Activated CD4-positive, CD25-positive, alpha-beta regulatory T cell treated with anti-CD3 and anti-CD28 coated beads, Interleukin-2, amount 50 U/mL, for 72 hours (primary cell): ENCODE measurements at places on chromosomes 2 and 18.

DNA sequence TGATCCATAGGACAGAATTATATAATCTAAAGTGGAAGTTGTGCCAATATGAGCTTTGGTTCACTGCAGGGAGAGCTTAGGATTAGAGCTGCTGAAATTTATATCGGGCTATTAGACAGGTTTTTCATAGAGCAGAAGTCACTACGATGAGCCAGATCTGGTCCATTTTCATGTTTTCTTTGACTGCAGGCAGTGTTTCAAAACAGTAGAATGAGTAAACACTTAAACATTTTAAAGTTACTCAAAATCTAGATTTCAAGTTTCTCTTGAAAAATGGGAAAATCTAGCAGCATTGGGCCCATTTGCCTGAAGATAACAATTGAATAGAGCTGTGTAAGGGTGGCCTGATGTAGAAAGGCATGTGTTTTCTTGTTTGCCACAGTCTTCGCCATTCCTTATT lies 14.5 kb upstream of the ADAM23 start:
- DNase-seq = no peak

GRCh38 chr2:235551965-235552364 lies 58.1 kb downstream of the AGAP1 start:
- DNase-seq = no peak

- DNase-seq = no peak
These were observed 389.3 kb downstream of the IRS1 start for GRCh38 chr2:226410247-226410835.

DNA sequence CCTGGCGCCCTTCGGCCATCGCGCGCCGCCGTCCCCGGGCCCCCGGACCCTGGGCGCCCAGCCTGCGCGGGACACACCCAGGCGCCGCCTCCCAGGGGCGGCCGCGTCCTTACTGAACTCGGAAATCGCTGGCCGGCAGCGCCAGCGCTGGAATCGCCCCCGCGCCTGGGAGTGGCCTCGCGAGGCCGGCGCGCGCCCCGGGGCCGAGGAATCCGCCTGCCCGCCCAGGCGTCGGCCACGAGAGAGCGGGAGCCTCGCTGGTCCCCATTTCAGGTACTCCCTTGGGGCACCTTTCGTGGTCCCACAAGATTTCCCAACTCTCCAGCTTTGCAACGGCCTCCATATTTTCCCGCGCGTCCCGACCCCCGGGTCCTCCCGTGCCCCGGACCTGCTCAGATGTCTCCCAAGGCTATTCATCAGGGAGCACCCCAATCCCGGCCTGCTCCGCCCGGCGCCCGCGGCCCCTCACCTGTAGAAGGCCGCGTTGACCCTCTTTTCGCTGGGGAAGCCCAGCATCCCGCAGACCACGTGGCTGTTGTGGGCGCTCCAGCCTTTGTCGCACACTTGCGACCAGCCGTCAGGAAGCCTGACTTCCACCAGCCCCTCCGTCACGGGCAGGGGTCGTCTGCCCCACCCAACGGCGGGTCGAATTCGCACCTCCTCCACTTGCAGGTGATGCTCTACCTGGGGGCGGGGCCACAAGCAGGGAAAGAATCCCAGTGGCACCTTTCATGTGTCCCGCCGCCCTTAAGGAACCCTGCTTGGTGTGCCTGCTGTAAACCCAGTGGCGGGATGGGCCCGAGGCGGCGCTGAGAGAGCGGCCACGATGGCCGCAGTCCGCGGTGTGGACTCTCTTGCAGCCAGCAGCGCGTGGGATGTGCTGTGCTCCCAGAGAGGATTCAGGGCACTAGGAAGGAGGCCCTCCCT lies 4.6 kb downstream of the LOXL3 start:
- DNase-seq = no peak

- no peak for DNase-seq
These were observed 135.1 kb upstream of the GATA6 start for GRCh38 chr18:22034276-22034675.

DNA sequence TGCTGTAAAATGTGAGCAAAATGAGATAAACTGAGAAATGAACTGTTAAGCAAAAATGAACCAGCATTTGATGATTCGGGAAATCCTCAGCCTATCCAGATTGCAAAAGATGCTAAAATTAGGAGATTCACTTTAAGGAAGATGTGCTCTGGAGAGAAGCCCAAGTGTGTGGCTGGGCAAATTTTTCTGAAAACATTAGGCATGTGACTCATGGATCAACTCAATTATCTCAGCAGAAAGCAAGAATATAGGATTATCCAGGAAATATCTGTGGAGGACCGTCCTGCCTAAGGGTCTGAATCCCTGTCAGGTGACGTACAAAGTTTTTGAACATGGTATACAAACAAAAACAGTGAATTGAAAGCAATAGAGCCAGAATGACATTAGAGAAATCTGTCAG lies 1268.3 kb upstream of the TMEFF2 start:
- no peak for DNase-seq

GRCh38 chr2:154143105-154143504 lies 271.4 kb downstream of the GALNT13 start:
- DNase-seq = no peak

DNA sequence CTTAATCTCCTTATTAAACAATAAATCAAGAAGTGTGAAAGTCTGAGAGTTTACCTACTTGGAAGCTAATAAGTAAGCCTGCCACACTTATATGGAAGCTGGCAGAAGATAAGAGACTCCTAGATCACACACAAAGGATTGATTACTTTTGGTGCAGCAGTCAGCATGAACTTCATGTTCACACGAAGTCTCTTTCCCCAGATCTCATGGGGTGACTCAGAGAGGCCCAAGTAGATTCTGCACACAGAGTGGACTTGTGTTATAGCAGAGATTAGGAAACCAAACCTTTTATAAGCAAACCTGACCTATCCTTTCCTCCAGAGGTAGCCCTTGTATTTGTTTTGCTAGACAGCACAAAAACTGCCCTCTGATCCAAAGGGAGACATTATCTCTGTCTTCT lies 9.9 kb upstream of the GAREM1 start:
- DNase-seq = no peak

- no peak for DNase-seq
These were observed 27.4 kb downstream of the ITSN2 start for GRCh38 chr2:24332791-24333540.

DNA sequence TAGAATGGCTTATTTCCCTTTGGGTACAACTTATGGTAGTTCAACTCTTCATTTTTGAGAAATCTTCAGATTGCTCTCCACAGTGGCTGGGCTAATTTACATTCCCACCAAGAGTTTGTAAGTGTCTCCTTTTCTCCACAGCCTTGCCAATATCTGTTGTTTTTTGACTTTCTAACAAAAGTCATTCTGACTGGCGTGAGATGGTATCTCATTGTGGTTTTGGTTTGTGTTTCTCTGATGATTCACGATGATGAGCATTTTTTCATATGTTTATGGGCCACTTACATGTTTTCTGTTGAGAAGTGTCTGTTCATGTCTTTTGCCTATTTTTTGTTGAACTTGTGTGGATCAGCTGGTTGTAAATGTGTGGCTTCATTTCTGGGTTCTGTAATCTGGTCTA lies 871.0 kb downstream of the EPHA4 start:
- DNase-seq = no peak

DNA sequence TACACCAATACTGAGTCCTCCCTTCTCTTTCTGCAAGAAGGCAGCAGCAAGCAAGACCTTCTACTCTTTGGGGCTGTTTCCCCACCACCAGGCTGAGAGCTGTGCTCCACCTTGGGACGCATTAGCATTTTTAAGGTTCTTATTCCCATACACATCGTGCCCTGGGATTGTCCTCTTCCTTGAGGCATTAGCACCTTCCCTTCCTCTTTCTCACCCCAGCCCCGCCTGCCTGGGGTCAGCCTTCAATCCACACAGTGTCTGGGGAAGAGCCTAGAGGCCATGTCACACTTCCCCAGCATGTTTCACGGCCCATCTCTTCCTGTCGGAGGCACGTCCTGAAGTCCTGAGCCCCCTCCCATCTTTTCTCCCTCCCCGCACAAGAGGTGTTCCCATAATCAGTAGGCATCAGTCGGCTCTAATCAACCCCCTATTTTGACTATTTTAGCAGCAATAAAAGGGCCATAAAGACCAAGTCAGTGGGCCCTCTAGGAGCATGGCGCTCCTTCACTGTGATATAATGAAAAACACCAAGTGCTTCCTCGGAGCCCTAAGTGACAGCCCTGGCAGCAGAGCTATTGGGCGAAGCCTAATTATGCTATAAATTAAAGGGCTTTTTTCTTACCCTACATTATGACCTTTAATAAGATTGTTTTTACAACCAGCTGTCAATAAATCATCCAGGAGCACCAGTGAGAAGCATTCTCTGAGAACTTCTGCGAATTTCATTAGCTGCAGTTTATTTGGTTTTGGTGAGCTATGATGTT lies 55.0 kb upstream of the PKDCC start:
- DNase-seq = no peak

DNA sequence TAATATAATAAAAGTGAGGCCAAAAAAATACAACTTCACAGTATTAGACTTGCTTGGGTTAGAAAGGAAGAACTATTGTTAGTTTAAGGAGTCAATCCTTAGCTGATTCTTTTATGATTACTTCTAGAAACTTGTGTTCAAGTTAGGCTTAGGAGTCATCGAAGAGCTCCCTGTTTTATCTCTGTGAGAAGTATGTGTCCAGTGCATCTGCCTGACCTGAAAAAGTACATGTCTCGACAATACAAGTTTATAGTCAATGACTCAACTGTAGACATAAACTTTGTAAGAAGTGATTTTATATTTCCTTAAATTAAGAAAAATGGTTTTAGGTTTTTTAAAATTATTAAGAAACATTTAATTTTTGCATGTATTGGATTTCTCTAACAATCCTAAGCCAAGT lies 571.2 kb downstream of the ZEB2 start:
- DNase-seq = no peak

- DNase-seq = no peak
These were observed 32.3 kb downstream of the SLC9A4 start for GRCh38 chr2:102505290-102505689.

- DNase-seq = no peak
These were observed 266.7 kb downstream of the SH3BP4 start for GRCh38 chr2:235218486-235218907.

GRCh38 chr2:39734445-39734844 lies 44.6 kb downstream of the THUMPD2 start:
- no peak for DNase-seq

GRCh38 chr2:166297951-166298350 lies 77.8 kb downstream of the SCN9A start:
- DNase-seq = no peak

GRCh38 chr2:159103411-159103810 lies 135.0 kb downstream of the TANC1 start:
- DNase-seq = no peak

- DNase-seq = no peak
These were observed 96.8 kb upstream of the CDC42EP3 start for GRCh38 chr2:37767959-37768925.

DNA sequence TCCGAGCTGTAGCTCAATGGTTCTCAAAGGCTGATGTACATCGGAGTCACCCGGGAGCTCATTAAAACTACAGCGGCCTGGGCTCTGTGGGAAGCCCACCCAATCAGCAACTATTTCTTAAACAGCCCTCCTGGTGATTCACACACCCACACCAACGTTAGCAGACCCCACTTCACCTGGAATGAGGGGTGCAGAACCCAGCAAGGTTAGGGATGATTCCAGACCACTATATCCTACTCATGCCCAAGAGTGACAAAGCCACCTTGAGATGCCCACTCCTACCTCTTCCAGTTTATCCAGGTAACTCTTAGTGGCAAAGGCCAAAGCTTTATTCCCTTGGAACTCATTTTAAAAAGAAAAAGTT lies 149.7 kb downstream of the RHBDD1 start:
- DNase-seq = no peak

DNA sequence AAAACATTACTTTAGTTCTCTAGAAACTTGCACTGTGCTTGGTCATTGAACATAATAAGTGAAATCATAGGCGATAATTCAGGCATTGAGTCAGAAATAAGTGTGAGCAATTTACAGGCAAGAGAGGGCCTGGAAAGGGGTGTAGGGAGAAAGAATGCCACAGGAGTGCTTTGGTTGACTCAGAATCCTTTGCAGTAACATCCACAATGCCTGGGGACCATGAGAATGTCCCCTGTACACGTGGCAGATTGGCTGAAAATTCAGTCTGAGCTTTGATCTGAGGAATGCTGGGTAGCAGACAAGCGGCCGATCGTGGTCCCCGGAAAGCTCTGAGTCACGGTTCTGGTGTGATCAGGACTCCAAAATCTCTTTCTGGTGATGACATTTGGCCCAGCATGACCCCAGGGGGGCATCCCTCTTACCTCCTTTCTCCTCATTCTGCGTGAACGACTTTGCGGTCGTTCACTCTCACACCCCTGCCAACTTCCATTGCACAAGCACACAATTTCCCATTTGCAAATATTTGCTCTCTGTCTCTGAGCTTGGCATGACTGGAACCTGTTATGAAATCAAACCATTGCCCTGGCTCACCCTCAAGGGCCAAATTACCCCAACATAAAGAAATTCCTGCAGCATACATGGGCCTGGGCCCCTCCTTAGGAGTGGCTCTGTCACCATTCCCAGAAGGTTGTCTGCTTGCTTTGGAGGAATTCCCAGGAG lies 305.0 kb upstream of the EPAS1 start:
- no peak for DNase-seq

GRCh38 chr2:111923276-111923804 lies 24.9 kb downstream of the MERTK start:
- DNase-seq = no peak

- DNase-seq = no peak
These were observed 185.9 kb upstream of the FOSL2 start for GRCh38 chr2:28206762-28207161.

DNA sequence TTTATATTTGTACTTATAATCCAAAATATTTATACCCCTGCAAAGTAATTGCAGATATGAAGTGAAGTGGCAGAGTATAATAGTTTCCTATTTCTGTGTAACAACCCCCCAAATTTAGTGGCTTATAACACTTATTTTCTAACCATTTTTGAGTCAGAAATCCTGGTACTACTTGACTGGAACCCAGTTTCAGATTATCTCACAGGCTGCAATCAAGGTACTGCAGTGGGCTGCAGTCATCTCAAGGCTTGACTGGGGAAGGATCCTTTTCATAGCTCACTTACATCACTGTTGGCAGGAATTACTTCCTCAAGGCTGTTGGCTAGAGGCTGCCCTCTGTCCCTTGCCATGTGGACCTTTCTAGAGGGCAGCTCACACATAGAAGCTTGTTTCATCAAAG lies 558.2 kb upstream of the PKDCC start:
- no peak for DNase-seq

GRCh38 chr18:35073186-35074105 lies 32.2 kb downstream of the MAPRE2 start:
- no peak for DNase-seq

- DNase-seq = no peak
These were observed 70.7 kb downstream of the NDUFA10 start for GRCh38 chr2:239954166-239955086.

DNA sequence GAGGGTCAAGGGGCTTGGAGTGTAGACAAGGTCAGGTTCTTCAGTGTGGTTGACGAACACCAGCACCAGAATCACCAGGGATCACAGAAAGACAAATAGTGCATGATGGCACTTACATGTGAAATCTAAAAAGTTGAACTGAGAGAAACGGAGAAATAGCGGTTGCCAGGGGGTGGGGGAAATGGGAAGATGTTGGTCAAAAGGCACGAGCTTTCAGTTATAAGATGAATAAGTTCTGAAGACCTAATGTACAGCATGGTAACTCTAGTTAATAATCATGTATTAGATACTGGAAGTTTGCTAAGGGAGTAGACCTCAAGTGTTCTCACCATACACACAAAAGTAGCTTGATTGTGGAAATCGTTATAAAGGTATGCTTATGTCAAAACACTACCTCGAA lies 43.7 kb upstream of the DARS1 start:
- DNase-seq = no peak

GRCh38 chr2:103847276-103847675 lies 1006.6 kb upstream of the POU3F3 start:
- DNase-seq = no peak

GRCh38 chr2:196131384-196131937 lies 39.9 kb downstream of the STK17B start:
- DNase-seq = peak; percentile 67
